Breast epithelium (tissue), 4 donors: ENCODE measurements at places on chromosomes 2 and 18. TPM values are rescaled to one million over a fixed set of nuclear protein-coding genes. Genes with fewer than 3 reads are reported as not detected.
A peak's percentile ranks its signal among the peaks of the same experiment; 100 is the strongest.

The PEX13 gene
- total RNA-seq = 58.2 TPM

The CHCHD5 gene
- total RNA-seq = 19.5 TPM

The SOX11 gene
- not detected for total RNA-seq

- DNase-seq = no peak
These were observed 6.8 kb upstream of the TEX51 start for GRCh38 chr2:126891681-126892500.

- no peak for DNase-seq
These were observed 201.7 kb downstream of the MREG start for GRCh38 chr2:215811409-215812345.

DNA sequence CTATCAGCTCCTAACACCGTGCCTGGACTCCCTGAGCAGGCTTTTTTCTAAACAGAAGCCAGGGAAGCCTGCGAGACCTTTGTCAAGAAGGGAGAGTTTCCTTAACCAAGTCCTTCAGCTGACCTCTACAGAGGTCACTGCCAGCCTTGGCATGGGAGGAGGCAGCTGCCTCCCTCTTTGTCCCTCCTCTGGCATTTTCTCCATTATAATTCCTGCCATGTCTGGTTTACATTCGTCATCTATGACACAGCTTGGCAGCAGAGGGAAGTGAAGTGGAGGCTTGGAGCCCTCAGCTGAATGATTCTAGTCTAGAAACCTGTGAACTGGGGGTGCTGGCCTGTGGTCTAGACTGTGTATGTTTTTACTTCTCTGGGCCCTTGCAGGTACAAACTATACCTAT lies 22.5 kb downstream of the LIPG start:
- no peak for DNase-seq

- DNase-seq = peak; percentile 67
These were observed 22.8 kb downstream of the ZSCAN30 start for GRCh38 chr18:35267161-35267651.

GRCh38 chr18:48879008-48879431 lies 71.7 kb downstream of the SMAD7 start:
- no peak for DNase-seq

DNA sequence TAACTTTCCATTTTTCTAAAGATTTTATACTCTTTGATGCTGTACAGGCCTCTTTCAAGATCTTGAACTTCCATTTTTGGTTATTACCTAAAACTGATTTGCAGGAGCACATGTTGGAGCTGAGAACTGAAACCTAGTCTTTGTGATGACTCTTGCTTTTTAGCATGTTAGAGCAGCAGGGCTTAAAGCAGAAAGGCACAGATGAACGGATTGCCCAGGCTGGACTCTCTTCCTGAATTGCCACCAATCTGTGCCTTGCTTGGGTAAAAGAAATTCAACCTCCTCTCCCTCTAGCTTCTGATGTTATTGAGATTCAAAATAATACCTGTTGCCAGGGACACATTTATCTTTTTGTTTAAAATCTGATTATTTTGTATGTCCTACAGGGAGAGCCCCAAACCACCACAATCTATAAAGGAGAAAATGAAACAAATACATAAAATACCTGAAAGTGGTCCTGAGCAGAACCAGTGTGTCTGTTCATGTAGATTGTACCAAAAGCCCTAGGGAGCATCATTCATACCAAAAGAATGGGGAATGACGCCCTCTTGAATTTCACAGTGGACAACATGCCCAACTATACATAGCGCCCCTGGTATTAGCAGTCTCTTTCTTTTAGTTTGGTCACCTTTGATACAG lies 277.0 kb upstream of the MAP2 start:
- DNase-seq = no peak

DNA sequence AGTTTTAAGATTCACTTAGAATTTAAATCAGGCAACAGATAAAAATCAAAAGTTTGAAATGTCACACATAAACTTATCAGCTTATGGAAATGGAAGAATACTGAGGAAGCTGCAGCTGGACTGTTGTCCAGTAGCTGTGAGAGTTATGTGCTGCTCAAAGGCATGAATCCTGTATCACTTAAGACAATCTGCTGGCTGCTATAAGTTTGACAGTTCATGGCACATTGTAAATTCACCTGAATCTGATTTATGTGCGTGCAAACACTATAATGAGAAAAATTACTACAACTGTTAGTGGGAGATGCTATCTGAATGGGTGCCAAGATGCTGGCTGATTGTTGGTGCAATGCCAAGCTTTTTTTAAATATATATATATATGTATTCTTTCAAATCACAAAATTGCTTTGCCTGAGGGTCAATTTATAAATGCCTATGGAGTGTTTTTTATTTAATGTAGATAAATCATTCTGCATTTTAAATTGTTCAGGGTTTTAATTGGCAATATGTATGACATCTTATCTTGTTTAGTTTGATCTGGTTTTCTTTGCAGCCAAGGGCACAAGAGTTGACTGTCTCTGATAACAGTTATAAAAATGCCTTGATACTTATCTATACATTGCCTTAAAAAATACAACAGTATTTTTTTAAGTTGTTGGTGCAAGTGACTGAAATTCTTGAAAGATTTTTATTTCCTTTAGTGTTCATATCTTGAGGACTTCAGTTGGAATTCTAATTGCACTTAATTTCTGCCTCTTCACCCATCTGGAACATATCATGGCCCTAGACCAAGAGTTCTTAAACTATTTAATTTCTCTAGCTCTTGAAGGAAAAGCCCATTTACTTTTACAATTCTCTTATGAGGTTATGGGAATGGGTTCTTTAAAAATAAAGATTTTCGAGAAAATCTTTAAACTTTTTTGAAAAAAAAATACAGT lies 48.7 kb downstream of the CAVIN2 start:
- no peak for DNase-seq

DNA sequence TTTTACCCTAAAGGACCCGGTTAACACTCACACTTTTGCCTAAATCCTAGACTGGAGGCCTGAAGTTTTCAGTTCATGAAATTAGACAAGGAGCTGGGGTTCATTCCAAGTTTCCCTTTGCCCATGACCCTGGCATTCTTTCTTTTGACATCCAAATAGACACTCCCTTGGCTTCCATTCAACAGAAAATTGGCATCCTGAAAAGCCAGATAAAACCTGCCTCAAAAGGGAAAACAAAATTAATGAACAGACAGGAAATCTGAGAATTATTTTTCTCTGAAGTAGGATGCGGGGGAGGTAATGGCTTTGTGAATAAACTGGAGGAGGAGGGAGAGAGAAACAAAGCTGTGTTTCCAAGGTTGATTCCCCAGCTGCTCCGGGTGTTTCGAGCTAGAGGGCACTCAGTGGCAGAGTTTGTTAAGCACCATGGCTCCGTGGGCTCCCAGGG lies 41.0 kb downstream of the SPP2 start:
- DNase-seq = no peak

DNA sequence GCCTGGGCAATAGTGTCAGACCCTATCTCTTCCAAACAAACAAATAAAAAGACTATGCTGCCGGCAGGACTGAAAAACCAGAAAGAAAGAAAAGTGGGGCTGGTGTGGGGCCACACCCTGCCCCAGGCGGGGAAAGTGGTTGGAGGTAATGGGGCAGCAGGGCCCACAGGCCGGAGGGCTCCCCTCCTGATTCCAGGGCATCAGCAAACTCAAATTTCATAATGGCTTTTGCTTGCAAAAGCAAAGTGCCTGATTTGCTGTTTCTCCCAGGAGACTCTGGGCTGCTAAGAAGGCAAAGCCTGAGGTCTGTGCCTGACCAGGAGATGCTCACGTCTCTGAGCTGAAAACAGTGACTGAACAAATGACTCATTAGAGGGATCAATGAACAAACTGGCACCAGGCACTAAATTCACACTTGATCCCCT lies 121.9 kb downstream of the HDAC4 start:
- no peak for DNase-seq

DNA sequence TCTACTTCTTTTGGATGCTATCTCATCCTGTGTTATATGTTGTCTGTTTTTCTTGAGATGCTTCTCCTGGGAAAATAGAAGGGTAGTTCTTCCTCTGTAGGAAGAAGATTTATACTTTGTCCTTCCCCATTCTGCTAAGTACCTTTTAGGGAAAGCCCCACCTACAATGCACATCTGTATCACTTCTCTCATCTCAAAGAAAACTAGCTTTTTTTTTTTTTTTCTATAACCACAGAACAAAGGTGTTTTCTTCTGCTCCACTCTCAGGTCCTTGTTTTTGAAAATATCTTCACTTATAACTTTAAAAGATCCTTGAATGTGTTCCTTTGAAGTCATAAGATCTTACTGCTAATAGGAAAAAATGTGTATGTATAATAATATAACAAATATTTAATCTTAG lies 30.8 kb downstream of the CCDC150 start:
- DNase-seq = no peak

GRCh38 chr18:44051026-44051425 lies 629.7 kb upstream of the SETBP1 start:
- no peak for DNase-seq

DNA sequence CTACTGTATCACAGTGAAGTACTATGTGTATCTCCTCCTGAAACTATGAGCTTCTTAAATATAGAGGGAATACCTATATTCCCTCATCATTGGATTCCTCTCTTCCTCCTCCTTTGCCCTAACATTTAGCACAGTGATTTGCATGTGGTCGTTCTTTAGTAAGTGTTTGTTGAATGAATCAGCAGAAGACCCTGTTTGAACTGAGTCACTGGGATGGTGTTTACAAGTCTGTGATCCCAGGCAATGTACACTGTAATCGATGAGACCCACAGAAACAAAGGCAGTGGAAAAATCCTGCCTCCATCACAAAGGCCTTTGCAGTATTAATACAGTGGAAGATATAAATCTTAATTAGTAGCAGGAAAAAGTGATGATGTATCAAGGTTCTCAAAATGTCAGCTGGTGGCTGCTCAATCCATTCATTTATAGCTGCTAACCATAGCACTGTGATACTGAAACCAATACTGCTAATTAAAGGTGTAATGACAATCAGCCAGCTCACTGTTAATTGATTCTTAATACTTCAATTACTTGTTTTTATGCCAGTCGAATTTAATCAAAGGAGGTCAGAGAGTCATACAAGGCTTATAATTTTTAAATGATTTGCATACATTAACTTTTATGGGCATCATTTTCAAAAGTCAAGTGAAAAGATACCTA lies 20.8 kb upstream of the MYO3B start:
- DNase-seq = no peak

DNA sequence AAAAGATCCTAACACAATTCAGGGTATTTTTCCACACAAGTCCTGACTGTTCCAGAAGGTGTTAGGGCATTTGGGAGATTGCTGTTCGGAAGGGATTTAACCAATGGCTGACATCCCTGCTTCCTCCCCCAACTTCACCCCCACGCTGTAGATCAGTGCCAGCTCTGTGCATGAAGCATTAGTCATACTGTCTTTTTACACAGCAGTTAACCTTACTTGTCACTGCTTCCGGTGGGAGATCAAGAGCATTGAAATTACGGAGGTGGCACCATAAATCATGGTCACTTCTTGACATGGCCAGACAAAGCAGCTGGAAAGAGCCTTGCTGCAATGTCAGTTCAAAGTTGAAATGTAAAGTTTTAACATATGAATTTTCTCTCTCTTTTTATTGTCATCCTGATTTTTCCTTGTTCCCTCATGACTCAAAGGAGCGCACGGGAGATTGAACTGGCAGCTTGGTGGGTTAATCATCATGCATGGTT lies 70.2 kb downstream of the HRH4 start:
- no peak for DNase-seq
